ENCODE measurements at places on chromosomes 5 and 9.

GRCh38 chr5:95760273-95761191 lies 29.4 kb downstream of the RHOBTB3 start:
- peak; percentile 75 for DNase-seq

- no peak for DNase-seq
Observed at GRCh38 chr9:72622186-72622585, 100.8 kb downstream of the TMC1 start.

- no peak for DNase-seq
Observed at GRCh38 chr5:135073761-135074345, 39.8 kb upstream of the PITX1 start.

- no peak for DNase-seq
Observed at GRCh38 chr5:10673017-10673389, 88.0 kb downstream of the DAP start.

DNA sequence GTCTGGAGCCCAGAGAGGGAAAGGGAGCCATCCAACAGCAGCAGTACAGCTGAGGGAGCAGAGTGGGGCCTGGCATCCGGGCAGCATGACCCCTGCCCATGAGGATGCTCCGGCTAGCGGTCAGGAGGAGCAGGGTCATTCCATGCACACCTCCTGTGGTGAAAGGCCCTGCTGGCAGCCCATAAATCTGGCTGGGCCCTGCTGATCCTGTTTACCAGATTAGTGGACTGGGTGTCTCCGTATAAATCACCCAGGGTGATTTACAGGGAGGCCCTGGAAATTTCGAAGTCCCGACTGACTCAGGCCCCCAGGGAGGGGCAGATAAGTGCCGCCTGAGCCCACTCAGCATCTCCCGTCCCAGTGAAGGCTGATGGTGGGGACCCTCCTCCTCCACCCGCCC lies 117.6 kb upstream of the HAND1 start:
- DNase-seq = no peak

GRCh38 chr9:120564589-120564988 lies 15.4 kb downstream of the CDK5RAP2 start:
- no peak for DNase-seq

- DNase-seq = no peak
Observed at GRCh38 chr5:156481741-156482140, 154.8 kb downstream of the SGCD start.

DNA sequence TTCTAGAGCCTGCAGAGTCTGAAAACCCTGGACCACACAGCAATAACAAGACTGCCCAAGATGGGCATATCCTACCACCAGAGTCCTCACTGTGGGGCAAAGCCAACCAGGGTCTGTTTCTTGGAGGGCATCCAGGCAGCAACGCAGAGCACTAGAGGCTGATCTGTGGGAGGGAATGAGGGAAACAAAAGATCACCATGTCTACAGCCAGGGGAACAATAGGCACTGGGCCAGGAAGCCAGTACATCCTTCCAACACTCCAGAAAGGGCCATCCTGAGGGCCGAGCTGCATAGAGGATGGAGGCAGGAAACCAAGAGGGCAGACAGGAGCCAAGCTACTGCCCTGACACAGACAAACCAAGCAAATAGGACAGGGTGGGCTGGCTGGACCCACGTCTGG lies 416.1 kb upstream of the IRX4 start:
- DNase-seq = no peak

Measured in RPMI8226 (cell line).